Stimulated activated CD4-positive, alpha-beta T cell treated with anti-CD3 and anti-CD28 coated beads, Interleukin-1b, Interleukin-23, amount 100 ng/mL, for 24 hours (primary cell): ENCODE measurements at places on chromosomes 16 and 17.

DNA sequence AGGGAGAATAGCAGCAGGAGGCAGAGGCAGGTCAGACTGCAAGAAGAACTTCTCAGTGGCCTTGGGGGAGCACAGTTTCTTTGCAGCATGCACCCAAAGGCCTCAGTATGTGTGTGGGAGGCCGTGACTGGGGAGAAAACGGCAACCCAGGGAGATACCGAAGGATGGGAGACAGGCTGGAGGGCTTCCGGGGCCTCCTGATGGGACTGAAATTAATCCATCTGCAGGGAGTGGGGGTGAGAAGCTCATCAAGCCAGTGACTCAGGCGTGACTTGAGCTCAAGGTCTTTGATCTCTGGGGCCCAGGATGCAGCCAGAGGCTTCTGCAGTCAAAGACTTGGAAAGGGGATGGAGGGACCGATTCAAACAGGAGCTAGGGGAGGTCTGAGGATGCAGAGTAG lies 5.1 kb upstream of the C17orf113 start:
- DNase-seq: no peak

DNA sequence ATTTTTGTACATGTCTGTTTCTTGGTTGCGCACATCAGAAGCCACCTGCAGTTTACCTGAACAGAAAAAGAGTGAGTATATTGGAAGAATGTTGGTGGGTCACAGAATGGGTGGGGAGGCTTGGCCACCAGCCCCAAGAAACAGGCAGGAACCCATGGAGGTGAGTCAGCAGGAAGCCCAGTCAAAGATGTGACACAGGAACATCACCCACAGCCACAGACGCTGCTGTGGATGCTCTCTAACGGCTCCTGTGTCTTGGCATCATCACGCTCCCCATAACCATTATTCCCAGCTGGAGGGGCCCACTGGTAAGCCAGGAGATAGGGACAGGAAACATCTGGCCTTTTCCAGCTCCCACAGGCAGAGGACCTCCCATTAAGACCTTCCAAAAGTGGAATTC lies 94.0 kb upstream of the WSB1 start:
- DNase-seq: no peak

DNA sequence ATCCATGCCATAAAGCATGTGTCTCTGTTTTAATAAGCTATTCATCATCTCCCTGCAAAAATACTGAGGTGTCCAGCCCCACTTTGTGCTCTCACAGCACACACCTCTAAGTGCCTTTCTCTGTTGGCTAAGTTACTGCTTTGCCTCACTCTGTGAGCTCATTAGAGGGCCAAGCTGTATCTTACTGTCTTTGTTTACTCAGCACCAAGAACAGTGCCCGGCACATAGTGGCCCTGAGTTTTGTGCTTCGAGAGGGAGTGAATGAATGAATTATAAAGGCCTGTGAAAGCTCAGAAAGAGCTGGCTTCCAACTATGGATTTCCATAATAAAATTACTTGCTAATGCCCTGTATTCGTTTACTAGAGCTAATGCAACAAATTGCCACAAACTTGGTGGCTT lies 50.2 kb upstream of the NOG start:
- no peak for DNase-seq

DNA sequence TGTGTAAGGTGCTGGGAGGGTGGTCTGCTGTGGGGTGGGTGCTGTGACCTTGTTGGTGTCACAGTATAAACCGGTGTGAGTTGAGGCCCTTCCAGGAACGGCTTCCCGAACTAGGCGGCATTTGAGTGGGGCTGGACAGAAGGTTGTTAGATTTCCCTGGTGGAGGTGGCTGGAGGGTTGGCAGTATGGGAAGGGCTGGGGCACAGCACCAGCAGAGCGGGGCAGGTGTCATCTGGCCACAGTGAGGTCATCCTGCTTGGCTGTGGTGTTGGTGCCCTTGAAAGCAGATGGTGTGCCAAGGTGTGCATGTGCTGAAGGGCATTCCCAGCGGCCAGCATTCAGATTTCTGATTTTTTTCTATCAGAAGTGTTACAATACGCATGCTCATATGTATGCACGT lies 28.1 kb downstream of the BANP start:
- no peak for DNase-seq

GRCh38 chr17:6554342-6554741 lies 2.0 kb downstream of the PITPNM3 start:
- DNase-seq: no peak

DNA sequence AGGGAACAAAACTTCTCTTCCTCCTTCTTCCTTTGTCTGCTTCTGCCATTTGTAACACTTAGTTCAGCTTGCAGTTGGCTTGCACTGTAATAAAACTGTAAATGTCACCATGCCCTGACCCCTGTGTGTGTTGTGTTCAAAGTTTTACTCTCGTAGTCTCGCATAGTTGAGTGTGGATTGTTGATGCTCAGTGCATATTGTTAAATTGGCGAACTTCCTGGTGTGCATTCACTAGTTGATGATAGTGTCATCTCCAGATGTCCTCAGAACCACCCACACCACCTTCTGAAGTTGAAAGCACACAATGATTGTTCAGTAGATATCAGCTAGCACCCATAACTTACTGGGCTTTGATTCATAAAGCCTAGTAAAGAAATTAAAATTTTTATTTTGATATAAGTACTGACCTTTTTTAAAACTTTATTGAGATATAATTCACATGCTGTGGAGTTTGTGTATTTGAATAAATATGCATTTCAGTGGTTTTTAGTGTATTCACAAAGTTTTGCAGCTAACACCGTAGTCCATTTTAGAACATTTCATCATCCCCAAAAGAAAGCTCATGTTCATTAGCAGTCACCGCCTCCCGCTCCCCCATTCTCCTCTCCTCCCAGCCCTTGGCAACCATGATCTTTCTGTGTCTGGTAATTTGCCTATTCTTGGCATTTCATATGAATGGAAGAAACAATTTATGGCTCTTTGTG lies 25.0 kb downstream of the USP10 start:
- no peak for DNase-seq

DNA sequence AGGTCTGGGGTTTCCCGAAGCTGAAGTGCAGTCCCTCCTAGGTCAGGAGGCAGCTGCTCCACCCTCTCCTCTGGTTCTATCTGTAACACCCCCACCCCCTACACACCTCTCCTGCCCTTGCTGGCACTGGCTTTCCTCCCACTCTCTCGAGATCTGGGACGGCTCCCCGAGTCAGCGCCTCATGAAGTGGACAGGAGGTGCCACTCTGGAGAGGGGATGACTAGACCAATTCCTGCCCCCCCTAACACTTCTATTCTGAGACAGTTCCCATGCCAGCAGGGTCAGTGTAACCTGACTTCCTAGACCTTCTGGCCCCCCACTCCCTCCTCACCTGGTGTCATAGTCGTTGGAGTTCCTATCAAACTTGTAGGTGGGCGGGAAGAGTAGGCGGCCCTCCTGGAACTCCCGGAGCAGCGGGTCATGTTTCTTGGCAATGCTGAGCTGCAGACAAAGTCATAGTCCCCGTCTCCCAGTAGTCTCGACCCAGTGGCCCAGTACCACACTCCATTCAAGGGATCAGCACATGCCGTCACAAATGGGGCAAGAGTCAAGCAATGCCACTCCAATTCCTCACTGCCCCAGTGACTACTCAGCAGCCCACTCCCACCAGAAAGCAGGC lies 9.7 kb downstream of the INPP5K start:
- DNase-seq: no peak

DNA sequence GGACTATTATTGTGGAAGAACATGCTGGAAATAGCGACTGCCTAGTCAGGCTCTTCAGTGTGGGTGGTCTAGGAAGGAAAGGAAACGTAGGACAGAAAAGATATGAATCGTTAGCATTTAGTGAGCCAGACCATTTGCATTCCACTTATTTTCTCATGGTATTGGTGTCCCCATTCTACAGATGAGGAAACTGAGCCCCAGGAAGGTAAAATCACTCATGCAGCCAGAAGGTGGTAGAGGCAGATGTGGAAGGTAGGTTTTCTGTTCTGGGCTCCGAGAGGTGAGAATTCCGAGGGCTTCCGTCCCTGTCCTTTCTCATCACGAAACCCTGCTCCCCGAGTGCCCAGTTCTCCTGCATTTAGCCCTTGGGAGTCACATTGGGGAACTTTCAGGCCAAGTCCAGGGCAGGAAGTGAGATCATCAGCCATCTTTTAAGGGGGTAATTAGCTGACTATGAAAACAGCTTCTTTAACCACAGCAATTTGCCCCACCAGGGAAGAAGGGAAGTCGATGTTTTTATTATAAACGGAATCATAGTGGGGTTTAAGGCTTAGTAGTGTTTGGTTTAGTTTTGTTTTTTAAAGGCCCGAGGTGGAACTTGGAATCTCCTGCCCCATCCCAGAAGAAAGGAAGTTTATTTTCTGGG lies 110.7 kb upstream of the IRX3 start:
- DNase-seq: no peak

DNA sequence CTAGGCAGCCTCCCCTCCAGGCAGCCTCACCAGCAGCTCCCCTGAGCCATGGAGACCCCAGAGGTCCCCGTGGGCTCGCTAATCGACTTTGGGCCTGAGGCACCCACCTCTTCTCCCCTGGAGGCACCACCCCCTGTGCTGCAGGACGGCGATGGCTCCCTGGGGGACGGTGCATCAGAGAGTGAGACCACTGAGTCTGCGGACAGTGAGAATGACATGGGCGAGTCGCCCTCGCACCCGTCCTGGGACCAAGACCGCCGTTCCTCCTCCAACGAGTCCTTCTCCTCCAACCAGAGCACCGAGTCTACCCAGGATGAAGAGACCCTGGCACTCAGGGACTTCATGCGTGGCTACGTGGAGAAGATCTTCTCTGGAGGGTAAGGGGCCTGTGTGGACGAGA lies 39.4 kb downstream of the KIAA0513 start:
- no peak for DNase-seq

DNA sequence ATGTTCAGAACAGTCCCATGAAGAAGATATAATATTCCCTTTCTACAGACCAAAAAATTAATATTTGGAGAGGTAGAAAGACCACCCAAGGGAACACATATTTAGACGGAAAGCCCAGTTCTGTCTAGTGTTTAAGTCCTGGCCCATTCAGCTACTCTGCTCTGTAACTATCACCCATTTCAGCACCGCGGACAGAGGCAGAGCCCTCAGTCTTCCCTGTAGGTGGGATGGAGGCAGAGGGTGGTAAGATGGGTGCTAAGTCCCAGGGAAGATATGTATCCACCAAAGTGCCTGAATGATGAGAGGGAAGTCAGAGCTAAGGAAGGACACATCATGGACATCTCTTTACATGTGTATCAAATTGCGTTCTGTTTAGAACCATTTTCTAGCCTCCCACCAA lies 27.8 kb upstream of the C16orf78 start:
- DNase-seq: no peak

DNA sequence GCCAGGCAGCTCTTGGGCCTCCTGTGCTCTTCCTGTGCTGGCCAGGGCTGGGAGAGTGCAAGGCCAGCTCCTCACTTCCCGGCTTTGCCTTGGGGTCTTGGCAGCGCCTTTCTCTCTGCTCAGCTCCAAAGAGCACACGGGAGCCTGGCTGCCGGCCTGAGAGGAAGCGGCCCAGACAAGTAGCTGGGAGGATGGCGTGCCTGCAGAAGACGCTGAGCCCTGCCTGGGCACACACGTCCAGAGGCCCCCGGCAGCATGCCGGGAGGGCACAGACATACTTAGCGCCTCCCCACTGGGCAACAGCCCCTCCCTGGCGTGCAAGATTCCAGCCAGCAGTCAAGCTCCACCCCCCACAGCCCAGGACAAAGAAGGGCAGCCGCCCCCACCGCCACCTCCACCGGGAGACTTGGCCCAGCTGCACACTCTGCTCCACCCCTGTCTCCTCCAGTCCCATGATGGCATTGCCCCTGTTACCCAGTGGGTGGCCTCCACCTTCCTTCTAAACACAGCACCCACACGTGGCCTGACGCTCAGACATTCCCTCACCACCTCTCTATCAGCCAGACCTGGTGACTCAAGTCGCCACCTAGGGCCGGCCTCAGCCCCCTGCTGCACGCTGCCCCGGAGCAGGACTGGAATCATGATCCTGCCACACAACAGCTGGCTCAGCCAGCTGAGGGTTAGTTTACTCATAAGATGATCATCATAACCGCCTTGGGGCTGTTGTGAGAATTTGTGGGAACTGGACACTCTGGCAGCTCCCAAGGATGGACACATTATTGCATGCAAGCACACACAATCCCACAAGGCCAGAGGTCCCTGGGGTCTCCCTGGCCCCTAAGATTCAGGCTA lies 12.4 kb downstream of the SGCA start:
- DNase-seq: peak; percentile 30

GRCh38 chr17:74183411-74183810 lies 20.1 kb upstream of the RPL38 start:
- DNase-seq: no peak

GRCh38 chr16:78994135-78994745 lies 606.3 kb downstream of the MAF start:
- DNase-seq: no peak

- peak; percentile 38 for DNase-seq
Measured at GRCh38 chr16:28210979-28211588, 681 bp downstream of the XPO6 start.

DNA sequence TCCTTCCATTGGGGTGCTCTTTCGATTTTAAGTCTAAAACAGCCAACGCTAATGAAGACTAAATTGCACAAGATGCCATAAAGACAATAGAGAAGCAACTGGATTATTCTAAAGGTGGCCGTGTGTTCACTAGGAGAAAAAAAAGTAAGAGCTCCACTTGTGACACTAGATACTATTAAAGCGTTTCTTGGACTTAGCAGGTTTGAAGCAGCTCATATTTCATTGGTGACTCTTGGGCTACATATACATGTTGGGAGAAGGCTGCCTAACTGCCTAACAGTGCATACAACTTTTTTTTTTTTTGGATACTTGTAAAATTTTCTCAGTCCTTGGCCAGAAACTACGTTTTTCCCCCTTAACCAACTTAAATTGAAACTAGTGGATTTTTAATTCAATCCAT lies 111.8 kb upstream of the NOG start:
- no peak for DNase-seq

DNA sequence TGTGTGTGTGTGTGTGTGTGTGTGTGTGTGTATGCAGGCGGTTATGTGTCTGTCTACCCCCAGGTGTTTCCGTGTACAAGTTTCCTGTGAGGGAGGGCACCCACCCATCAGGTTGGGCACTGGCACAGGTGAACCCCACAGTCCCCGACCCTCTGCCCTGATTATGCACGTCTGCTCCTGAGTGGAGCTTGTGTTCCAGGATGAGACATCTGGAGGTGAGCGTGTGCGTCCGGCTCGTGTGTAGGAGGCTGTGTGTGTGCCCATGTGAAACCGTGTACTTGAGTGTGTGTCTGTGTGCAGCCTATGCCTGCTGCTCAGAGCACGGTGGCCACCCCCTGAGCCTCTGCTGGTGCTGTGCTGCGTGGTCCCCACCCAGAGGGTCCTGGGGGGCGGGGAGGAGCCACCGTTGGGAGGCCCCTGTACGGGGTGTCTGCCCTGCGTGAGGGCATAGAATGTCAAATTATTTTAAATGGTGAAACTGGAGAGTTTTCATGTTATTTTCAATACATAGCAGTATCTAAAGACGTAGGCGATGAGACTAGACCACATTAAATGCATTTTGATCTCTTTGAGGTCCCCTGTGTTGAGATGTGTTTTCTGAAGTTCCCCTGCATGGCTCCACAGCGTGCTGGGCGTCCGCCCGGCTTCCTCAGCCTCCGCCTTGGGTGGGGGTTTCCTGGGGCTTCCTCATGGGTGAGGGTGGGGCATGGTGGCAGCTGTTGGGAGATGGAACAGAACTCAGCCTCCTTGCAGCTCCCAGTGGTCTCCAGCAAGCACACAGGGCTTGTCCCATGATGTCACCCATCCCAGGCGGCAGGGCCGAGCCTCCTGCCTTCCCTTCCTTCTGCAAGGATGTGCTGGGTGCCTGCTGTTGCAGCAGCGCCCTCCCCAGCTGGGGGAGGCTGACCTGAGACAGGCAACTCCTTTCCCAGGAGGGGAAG lies 43.4 kb downstream of the KCNJ12 start:
- DNase-seq: no peak
